ENCODE measurements at places on chromosomes 3 and 15.

- DNase-seq: no peak
These were observed 76.1 kb upstream of the MAP4 start for GRCh38 chr3:48092270-48092669.

GRCh38 chr3:163577271-163577670 lies 1501.0 kb downstream of the SI start:
- no peak for DNase-seq

DNA sequence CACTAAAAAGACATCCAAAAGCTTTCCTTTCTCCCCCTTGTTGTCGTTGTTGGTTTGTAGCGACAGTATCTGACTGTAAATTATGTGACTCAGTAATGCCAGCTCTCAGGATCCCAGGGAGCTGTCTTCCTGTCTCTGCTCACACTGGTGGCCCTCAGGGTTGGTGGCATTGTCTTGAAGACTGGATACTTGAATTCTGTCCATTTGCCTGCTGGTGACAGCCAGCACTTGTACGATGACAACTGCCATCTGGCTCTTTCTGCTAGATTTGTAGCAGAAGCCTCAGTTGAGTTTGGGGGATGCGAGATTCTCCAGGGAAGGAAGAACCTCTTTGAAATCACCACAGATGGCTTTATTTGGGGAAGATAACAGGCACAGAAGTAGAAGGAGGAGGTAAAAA lies 120.8 kb downstream of the ARPP21 start:
- no peak for DNase-seq

GRCh38 chr3:107392549-107393165 lies 15.4 kb downstream of the CCDC54 start:
- DNase-seq: no peak

DNA sequence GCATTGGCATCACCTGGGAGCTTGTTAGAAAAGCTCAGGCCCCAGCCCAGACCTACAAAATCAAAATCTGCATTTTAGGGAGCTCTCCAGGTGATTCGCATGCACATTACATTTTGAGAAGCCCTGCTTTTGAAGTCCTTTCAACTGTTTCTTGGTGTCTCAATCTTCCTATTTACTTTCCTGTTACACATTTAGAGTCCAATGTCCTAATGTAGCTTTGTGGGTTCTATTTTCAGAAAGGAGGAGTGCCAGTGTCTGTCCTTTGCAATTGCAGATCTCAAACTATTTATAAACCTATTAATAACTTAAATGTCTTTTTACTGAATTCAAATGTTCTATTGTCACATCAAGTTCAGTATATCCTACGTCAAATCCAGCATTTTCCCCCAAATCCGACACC lies 27.8 kb upstream of the MYRIP start:
- DNase-seq: no peak

- DNase-seq: no peak
These were observed 29.0 kb upstream of the NR2E3 start for GRCh38 chr15:71781179-71781964.

- no peak for DNase-seq
These were observed 21.4 kb upstream of the GPR171 start for GRCh38 chr3:151224268-151224866.

DNA sequence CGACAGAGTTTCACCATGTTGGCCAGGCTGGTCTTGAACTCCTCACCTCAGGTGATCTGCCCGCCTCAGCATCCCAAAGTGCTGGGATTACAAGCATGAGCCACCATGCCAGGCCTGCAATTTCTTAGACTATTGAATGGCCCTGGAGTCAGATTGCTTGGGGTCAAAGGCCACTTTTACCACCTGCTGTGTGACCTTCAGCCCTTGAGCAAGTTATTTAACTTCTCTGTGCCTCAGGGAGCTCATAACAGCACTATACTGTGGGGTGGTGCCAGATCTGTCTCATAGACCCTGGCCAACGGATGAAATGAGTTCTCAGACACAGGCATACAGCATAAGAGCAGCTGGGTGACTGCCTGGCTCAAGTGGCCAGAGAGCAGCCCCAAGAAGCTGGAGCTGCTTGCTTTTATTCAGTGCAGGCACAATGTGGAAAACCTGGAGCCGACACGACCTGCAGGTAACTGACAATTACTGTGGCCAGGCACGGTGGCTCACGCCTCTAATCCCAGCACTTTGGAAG lies 44.9 kb upstream of the FURIN start:
- no peak for DNase-seq

GRCh38 chr3:159881208-159881607 lies 107.4 kb upstream of the IL12A start:
- DNase-seq: no peak

GRCh38 chr15:62940755-62941361 lies 101.7 kb upstream of the TPM1 start:
- DNase-seq: no peak

DNA sequence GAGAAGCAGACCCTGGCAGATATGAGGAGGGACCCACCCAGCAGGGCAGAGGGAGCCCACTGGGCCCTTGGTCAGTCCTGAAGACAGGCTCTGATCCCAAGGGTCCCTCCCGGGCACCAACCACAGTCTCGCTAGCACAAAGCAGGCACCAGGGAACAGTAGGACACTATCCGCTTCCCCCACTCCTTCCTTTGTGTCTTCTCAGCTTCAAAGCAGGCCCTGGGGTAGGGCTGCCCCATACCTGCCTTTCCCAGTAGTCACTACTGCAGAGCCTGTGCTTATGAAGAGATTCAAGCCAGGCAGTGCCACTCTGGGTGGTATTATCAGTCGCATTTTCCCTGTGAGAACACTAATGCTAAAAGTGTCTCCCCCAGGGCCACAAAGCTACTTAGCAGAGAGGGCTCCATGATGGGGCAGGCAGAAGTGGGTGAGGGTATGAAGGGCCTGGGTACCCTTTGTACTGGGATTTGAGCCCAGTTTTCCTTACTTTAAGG lies 32.7 kb downstream of the SRPRB start:
- DNase-seq: no peak

DNA sequence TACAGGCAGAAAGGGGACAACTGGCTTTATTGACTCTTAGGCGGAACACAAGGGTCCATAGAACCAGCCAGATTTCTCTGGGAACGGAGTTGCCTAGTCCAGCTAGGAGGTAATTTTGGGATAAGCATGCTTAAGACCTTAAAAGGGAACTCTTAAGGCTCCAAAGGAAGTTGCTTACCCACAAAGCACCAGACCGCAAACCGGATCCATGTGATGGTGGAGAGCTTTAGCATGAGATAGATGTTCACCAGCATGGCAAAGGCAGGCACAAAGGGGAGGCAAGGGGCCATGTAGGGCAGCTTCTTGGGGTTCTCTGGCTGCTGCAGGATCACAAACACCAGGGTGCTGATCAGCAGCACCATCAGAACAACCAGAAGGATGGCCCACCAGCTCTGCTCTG lies 61.4 kb downstream of the CLDN11 start:
- DNase-seq: no peak

DNA sequence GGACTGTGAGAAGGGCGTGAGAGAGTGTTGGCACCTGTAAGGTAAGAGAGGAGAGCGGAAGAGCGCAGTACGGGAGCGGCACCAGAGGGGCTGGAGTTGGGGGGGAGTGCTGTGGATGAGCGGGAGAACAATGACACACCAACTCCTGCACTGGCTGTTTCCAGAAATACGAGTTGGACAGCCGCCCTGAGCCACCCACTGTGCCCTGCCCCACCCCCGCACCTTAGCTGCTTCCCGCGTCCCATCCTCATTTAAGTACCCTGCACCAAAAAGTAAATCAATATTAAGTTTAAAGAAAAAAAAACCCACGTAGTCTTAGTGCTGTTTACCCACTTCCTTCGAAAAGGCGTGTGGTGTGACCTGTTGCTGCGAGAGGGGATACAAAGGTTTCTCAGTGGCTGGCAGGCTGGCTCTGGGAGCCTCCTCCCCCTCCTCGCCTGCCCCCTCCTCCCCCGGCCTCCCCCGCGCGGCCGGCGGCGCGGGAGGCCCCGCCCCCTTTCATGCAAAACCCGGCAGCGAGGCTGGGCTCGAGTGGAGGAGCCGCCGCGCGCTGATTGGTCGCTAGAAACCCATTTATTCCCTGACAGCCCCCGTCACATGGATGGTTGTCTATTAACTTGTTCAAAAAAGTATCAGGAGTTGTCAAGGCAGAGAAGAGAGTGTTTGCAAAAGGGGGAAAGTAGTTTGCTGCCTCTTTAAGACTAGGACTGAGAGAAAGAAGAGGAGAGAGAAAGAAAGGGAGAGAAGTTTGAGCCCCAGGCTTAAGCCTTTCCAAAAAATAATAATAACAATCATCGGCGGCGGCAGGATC lies at the start of gene SOX2:
SOX2 (plus strand) TSS at position 601 of the 811 bp plus-strand sequence. CDS start 436 bp downstream, outside the sequence.
- no peak for DNase-seq

- no peak for DNase-seq
These were observed 235.4 kb downstream of the FMN1 start for GRCh38 chr15:32959077-32959476.

- DNase-seq: no peak
These were observed 23.0 kb downstream of the CPN2 start for GRCh38 chr3:194328053-194328657.

DNA sequence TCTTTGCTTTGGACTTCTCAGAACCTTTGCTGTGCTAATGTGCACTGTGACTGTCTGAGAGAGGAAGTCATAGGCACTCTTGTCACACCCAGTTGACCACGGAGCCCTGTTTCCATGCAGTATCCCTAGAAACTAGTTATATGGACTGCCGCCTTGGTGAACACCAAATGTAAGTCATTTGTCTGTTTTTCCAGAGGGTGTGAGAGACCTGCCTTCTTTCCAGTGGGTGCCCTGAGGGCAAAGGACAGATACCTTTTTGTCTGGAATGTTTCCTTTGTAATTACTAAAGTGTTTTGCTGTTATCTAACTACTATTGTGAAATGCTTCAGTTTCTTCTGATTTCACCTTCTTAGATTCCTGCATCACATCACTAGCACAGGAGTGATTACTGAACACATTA lies 91.8 kb downstream of the LARS2 start:
- no peak for DNase-seq

- DNase-seq: no peak
These were observed 10.1 kb upstream of the DCP1A start for GRCh38 chr3:53357458-53357857.

GRCh38 chr15:65089206-65089824 lies 12.8 kb downstream of the KBTBD13 start:
- DNase-seq: no peak

- no peak for DNase-seq
These were observed 230.9 kb downstream of the XXYLT1 start for GRCh38 chr3:195040094-195040493.

GRCh38 chr3:1374471-1374870 lies 281.6 kb downstream of the CNTN6 start:
- no peak for DNase-seq

DNA sequence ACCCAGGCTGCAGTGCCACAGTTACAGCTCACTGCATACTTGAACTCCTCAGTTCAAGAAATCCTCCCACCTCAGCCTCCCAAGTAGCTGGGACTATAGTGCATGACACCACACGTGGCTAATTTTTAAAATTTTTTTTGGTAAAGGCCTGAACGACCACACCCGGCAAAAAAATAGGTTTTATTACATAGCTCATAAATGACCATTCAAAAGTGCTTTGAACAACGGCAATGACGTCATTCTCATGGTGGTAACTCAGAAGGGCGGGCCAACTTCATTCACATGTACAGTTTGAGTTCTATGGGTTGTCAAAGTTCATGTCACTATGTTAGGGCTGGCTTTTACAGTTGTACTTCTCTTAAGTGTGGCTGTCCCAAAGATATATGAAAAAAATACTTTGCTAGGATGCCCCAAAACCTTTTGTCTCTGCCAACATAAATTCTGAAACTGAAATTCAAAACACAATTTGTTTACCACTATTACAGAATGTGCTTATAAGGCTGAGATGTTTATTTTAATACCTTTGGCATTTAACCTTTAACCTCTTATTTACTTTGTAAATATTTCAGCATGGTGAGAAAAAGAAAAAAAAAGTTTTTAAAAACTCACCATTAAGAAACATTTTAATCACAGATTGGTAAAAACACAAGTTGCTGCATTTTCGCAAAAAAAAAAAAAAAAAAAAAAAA lies 6.2 kb downstream of the MYO1E start:
- DNase-seq: no peak

- no peak for DNase-seq
These were observed 75.5 kb downstream of the EBLN2 start for GRCh38 chr3:73136941-73137340.

DNA sequence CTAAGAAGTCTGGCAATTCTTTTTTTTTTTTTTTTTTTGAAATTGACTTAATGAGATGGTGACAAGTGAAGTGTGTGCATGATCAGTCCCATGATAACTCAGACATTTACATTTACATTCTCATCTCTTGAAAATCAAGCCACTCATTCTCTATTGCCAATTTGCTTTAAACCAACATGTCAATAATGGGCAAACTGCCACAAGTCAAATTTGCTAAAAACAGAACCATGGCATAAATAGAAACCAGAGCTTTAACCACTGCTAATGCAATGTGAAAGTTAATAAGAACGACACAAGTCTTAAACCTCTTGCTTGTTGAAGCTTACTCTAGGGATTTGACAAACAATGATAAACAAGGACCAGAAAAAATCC lies 12.0 kb upstream of the COL8A1 start:
- no peak for DNase-seq

DNA sequence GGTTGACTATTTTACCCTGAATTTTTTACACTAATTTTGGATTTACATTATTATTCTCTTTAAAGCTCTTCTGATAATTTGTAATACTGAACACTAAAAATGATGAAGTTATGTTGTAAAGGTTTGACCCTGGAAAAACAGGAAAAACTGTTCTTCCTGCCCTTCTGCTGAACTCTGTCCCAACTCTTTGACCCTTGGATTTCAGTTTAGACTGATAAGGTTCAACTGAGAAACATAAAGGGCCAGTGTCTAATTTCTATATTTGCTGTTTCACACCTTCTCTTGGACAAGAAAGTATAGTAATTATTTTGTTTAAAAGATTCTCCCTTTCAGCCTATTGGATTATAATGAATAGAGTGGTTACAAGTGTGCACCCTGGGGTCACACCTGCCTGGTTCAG lies 12.8 kb upstream of the TMOD3 start:
- no peak for DNase-seq

- DNase-seq: no peak
These were observed 725 bp downstream of the FEM1B start for GRCh38 chr15:68278345-68278594.

GRCh38 chr15:73053398-73053723 lies 1.1 kb downstream of the NEO1 start:
- DNase-seq: no peak

Data from cortex of kidney (tissue), 1 donor.